Stimulated activated CD8-positive, alpha-beta memory T cell treated with anti-CD3 and anti-CD28 coated beads, Interleukin-15, amount 100 ng/mL, for 24 hours (primary cell): ENCODE measurements at places on chromosomes 2 and 18.

GRCh38 chr2:233424154-233424951 is 70.1 kb downstream of the DGKD start:
- DNase-seq = no peak

- DNase-seq = no peak
Observed at GRCh38 chr2:362924-363323, 75.0 kb upstream of the ALKAL2 start.

- DNase-seq = no peak
Observed at GRCh38 chr2:119197529-119198239, 25.9 kb upstream of the STEAP3 start.

GRCh38 chr2:240200230-240201051 is 60.0 kb upstream of the OTOS start:
- DNase-seq = no peak

GRCh38 chr18:612156-612555 is 15.4 kb downstream of the CLUL1 start:
- DNase-seq = no peak
